ENCODE measurements at places on chromosomes 5 and 9. TPM values are rescaled to one million over a fixed set of nuclear protein-coding genes. Genes with fewer than 3 reads are reported as not detected.

The MYO10 gene
- total RNA-seq = 98.6 TPM

The CDKN2B-AS1 gene
- total RNA-seq = 0.83 TPM

The ALG2 gene
- total RNA-seq = 40.8 TPM

The ADGRV1 gene
- total RNA-seq = not detected

GRCh38 chr5:102888483-102888882, 133.4 kb downstream of the PAM start:
- DNase-seq = no peak
- peaks cover 4% of the 10 kb centered on the region for H3K36me3 ChIP-seq
- no peaks in the 10 kb centered on the region for H3K27me3 ChIP-seq

DNA sequence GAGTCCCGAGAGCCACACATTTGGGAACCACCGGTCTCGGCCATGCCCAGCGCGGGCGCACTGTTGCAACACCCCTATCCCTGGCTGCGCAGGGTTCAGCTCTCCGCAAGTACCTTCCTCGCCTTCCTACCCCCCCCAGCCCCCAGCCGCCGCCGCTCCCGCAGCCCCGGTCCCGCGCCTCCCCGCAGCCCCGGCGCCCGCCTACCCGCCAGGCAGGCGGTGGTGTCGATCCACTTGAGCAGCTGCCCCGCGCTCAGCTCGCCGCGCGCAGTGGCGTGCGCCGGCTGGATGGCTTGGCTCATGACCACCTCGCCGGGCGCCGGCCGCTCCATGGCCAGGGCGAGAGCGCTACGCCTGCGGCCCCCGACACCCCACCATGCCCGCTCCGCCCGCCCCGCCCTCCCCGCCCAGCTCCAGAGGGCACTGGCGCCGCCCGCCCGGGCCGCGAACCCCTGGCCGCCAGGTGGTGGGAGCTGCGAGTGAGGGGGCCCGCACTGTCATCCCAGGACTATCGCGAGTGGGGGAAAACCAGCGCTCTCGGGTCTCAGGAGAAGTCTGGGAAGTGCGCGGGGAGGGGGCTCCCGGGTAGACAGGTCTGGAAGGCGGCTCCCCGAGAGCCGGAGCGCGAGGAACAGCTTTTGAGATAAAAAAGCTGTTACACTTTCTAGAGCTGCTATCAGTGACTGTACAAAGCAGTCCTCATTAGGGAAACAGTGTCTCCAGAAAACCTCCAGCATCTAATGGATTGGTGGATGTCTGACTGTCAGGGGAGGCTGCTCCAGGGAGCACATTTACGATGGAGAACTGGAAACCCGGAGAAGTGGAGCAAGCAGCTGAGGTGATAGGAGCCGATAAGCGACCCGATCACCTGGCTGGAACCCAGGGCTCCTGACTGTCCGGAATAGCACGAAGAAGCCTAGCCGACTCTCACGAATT, at the start of gene ACOT12:
Gene ACOT12, minus strand, starts transcription at position 352 of the 936 bp plus-strand sequence. Its CDS starts 20 bp downstream, at position 332.
- no peak within 1 kb of the TSS for H3K27ac ChIP-seq
- no peak for DNase-seq
- peak within 1 kb of the TSS; percentile 71 for H3K4me3 ChIP-seq
- H3K4me1 ChIP-seq = no peaks in the 10 kb centered on the region
- H3K36me3 ChIP-seq = 0 out of 2 replicates have a peak, but pooled peaks cover 5% of the 10 kb centered on the region

DNA sequence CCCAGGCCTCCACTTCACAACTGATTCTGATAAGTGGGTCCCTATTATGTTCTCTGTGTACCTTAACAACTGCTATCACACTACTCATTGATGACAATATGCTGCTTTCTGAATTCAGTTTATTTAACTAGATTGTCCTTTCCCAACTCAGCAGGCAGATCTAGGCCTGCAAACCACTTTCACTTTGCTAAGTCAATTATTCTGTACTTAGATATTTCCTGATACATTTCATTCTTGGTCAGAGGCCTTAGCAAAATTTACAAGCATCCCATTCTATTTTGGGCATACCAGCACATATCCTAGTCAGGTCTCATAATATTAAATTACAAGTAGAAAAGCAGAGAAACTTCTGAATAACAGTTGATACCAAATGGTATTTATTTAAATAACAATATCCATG, 235.7 kb upstream of the HAPLN1 start:
- H3K4me1 ChIP-seq = peaks cover 21% of the 10 kb centered on the region
- no peaks in the 10 kb centered on the region for H3K27me3 ChIP-seq
- peak overlapping the region; percentile 64 for H3K4me3 ChIP-seq
- no peaks in the 10 kb centered on the region for H3K36me3 ChIP-seq

DNA sequence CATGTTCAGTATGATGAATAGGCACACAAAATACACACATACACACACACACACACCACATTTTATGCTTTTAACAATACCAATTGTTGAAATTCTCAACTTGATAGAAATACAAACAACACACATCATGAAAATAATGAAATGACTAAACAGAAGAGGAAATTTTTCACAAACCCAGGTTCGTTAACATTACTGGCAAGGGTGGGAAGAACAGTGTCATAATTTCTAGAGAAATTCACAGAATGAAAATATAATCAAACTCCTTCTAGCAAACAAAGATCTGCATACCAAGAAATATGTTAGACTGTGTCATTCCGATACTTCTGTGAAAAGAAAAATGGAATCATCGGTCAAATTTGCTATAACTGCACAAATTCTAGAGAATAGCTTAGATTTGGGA, 41.9 kb downstream of the ST8SIA4 start:
- H3K27ac ChIP-seq = no peak overlapping the region
- no peaks in the 10 kb centered on the region for H3K4me1 ChIP-seq
- no peak for DNase-seq
- peaks cover 5% of the 10 kb centered on the region for H3K36me3 ChIP-seq
- no peak overlapping the region for H3K4me3 ChIP-seq
- no peaks in the 10 kb centered on the region for H3K27me3 ChIP-seq

DNA sequence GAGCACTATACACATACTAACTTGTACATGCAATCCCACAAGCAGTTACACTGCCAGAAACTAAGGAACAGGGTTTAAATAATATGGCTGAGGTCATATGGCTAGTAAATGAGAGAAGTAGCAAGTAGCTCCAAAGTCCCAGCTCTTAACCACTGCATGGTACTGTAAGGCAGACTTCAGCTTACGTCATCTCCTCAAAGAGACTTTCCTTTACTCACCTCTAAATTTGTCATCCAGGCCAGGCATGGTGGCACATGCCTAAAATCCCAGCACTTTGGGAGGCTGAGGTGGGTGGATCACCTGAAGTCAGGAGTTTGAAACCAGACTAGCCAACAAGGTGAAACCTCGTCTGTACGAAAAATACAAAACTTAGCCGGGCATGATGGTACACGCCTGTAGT, 20.4 kb upstream of the SELENOP start:
- no peaks in the 10 kb centered on the region for H3K4me1 ChIP-seq
- H3K36me3 ChIP-seq = no peaks in the 10 kb centered on the region
- no peak for DNase-seq
- peaks cover 17% of the 10 kb centered on the region for H3K27me3 ChIP-seq

- H3K36me3 ChIP-seq = no peaks in the 10 kb centered on the region
- H3K27me3 ChIP-seq = no peaks in the 10 kb centered on the region
- H3K4me1 ChIP-seq = no peaks in the 10 kb centered on the region
- no peak overlapping the region for H3K4me3 ChIP-seq
- DNase-seq = no peak
Measured at GRCh38 chr5:89106480-89106879, 223.5 kb upstream of the MEF2C start.

DNA sequence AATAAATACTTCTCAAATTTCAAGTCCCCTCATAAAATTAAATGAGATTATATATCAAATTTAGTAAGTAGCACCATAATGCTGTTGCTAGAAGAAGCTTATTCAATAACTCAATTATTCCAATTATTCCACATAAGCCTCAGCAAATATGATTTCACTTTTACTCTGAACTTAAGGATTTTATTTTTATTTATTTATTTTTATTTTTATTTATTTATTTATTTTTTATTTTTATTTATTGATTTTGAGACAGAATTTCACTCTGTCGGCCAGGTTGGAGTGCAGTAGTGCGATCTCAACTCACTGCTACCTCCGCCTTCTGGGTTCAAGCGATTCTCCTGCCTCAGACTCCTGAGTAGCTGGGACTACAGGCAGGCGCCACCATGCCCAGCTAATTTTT, 1308.3 kb upstream of the CDH9 start:
- H3K36me3 ChIP-seq = peaks cover 4% of the 10 kb centered on the region
- no peak overlapping the region for H3K27ac ChIP-seq

- no peaks in the 10 kb centered on the region for H3K4me1 ChIP-seq
- H3K4me3 ChIP-seq = no peak overlapping the region
- no peaks in the 10 kb centered on the region for H3K36me3 ChIP-seq
- H3K27me3 ChIP-seq = peaks cover 19% of the 10 kb centered on the region
- H3K27ac ChIP-seq = no peak overlapping the region
Measured at GRCh38 chr5:56696900-56697299, 118.4 kb upstream of the MAP3K1 start.

DNA sequence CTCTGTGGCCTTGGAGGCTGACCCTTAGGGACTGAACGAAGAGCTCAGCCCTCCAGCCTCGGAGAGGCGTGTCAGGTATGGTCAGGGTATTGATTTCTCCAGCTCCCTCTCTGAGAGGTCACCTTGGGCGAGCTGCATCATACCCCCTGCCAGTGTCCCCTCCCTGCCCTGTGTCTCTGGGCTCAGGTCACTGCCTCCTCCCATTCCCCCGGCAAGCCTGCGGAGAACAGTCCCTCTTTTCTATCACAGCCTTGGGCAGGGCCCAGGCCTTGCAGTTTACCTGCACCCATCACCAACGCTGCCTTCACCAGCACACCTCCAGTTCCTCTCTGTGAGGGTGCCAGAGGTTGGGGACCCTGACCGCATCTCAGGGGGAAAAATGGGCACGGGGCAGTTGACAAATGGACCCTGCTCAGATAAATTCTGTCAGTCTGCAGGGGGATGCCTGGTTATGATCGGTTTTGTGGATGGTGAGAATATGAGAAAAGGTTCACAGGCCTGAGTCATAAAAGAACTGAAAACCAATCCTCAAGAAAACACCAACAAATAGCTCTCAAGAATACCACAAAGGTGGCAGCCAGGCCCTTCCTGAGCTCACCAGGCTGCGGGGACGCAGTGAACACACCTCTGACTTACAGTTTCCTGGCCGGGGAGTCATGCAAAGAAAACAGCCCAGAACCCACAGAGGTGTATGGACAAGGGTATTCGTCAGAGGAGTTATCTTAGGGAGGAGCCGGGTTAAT, 24.7 kb upstream of the RXRA start:
- H3K36me3 ChIP-seq = no peaks in the 10 kb centered on the region
- DNase-seq = no peak
- no peak overlapping the region for H3K4me3 ChIP-seq
- no peaks in the 10 kb centered on the region for H3K4me1 ChIP-seq
- peaks cover 26% of the 10 kb centered on the region for H3K27me3 ChIP-seq

DNA sequence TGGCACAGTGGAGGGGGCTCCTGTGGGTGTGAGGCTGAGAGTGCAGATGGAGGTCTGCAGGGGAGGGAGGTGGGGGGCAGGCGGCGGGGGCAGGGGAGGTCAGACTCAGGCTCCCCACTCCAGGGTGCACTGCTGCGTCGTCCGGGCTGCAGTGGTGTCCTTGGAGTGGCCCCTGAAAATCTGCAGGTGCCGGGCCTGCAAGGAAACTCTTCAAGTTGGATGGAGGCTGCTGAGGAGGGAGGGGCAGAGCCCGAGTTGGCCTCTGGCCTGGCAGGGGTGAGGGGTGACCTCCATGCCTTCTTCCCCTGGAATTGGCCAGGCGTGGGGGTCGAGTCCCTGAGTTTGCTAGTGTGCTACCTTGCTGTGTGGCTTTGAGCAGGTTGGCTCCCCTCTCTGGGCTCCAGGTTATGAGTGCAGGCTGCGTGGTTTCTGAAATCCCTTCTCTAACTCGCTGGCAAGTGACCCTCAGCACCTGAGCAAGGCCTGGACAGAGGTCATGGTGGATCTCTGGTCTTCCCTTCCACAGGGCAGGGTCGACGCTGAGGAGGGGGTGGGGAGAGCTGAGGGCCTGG, 888 bp downstream of the ADAMTSL2 start:
- H3K27ac ChIP-seq = no peak overlapping the region
- H3K4me1 ChIP-seq = peaks cover 5% of the 10 kb centered on the region
- DNase-seq = no peak
- peaks cover 29% of the 10 kb centered on the region for H3K27me3 ChIP-seq
- no peaks in the 10 kb centered on the region for H3K36me3 ChIP-seq
- H3K4me3 ChIP-seq = no peak overlapping the region

GRCh38 chr5:89769975-89770374, 639.6 kb downstream of the CETN3 start:
- no peak overlapping the region for H3K4me3 ChIP-seq
- no peak overlapping the region for H3K27ac ChIP-seq
- no peaks in the 10 kb centered on the region for H3K27me3 ChIP-seq
- no peaks in the 10 kb centered on the region for H3K36me3 ChIP-seq

GRCh38 chr5:138736293-138736692, 16.9 kb upstream of the CTNNA1 start:
- H3K4me1 ChIP-seq = no peaks in the 10 kb centered on the region
- H3K4me3 ChIP-seq = no peak overlapping the region
- H3K36me3 ChIP-seq = no peaks in the 10 kb centered on the region
- no peak for DNase-seq

DNA sequence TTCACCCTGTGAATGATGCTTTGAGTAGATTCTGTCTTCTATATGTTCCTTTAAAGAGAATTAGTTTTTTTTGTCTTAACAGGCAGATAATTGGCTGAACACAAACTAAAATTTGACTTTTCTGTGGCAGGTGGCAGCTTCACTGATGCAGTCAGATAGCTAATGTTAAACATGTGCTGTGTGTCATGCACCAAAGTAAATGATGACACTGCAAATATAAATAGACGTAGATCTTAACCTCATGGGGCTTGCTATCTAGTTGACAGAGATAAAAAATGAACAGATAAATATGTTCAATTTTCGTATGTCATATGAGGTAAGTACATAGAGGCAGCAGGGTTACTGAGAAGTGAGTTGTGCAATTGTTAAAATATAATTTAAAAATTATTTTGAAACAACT, 82.7 kb downstream of the PARP8 start:
- H3K4me3 ChIP-seq = no peak overlapping the region
- H3K4me1 ChIP-seq = no peaks in the 10 kb centered on the region
- H3K27ac ChIP-seq = no peak overlapping the region
- no peaks in the 10 kb centered on the region for H3K27me3 ChIP-seq
- no peak for DNase-seq

DNA sequence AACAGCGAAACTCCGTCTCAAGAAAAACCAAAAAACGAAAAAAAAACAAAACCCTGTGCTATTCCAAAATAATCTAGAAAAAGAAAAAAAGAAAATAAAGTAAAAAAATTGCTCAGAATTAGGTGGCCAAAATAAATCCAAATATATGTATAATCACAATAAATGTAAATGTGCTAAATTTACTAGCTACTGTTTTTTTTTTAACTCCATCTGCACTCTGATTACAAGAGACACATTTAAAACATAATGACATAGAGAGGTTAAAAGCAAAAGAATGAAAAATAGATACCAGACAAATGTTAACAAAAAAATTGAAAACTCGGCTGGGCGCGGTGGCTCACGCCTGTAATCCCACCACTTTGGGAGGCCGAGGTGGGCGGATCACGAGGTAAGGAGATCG, 66.1 kb downstream of the FGF1 start:
- H3K36me3 ChIP-seq = peaks cover 14% of the 10 kb centered on the region
- H3K27ac ChIP-seq = no peak overlapping the region
- H3K4me3 ChIP-seq = peak overlapping the region; percentile 84
- H3K4me1 ChIP-seq = peaks cover 77% of the 10 kb centered on the region
- no peak for DNase-seq
